Aorta (tissue), 5 donors: ENCODE measurements at places on chromosomes 5 and 9.

DNA sequence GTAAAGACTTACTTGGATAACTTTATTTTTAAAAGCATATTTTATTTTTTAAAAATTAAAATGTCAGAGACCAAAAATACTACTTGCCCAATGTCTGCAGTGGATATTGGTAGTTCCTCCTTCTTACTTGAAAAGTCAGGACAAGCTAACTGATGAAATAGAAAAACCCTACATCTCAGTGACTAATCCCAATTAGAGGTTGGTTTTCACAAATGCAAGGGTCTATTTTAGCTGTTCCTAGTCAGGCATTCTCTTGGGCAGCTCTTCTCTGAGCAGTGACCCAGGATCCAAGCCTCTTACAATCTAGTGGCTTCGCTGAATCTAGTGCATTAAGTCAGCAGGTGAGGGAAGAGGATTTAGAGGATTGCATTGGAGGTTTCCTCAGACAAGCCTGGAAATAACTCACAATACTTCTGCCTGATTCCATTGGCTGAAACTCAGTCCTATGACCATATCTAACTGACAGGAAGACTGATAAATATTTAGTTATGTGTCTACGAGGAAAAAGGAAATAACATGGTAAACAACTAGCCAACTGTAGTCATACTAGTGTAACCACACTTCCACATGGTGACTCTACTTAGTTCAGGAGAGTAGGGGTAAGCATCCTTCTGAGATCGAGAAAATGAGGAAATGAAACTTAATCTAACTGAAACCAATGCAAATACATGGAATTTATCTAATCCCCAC lies 34.2 kb upstream of the MIER3 start:
- no peak for DNase-seq
- no peaks in the 10 kb centered on the region for H3K36me3 ChIP-seq
- H3K4me1 ChIP-seq: no peaks in the 10 kb centered on the region
- H3K27me3 ChIP-seq: no peaks in the 10 kb centered on the region

DNA sequence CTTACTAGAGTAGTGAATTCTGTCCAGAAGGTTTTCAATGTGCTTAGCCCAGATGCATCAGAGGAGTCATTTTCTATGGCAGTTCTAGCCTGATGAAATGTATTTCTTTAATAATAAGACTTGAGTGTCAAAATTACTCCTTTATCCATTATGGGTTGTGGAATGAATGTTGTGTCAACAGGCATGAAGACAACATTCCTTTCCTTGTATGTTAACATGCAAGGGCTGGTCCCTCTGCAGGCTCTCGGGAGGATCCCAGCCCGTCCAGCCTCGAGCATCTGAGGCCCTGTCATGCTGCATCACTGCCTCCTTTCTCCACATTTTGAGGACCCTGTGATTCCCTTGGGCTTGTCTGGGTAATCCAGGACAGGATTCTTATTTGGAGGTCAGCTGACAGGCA lies 42.9 kb upstream of the FAM120AOS start:
- H3K36me3 ChIP-seq: peaks cover 9% of the 10 kb centered on the region
- H3K27ac ChIP-seq: no peak overlapping the region
- no peak overlapping the region for H3K4me3 ChIP-seq
- H3K4me1 ChIP-seq: no peaks in the 10 kb centered on the region
- no peaks in the 10 kb centered on the region for H3K27me3 ChIP-seq

- peaks cover 1% of the 10 kb centered on the region for H3K36me3 ChIP-seq
- DNase-seq: no peak
- H3K27me3 ChIP-seq: no peaks in the 10 kb centered on the region
- peak overlapping the region; percentile 95 for H3K27ac ChIP-seq
Observed at GRCh38 chr9:131610231-131610761, 65.0 kb downstream of the PRRT1B start.

DNA sequence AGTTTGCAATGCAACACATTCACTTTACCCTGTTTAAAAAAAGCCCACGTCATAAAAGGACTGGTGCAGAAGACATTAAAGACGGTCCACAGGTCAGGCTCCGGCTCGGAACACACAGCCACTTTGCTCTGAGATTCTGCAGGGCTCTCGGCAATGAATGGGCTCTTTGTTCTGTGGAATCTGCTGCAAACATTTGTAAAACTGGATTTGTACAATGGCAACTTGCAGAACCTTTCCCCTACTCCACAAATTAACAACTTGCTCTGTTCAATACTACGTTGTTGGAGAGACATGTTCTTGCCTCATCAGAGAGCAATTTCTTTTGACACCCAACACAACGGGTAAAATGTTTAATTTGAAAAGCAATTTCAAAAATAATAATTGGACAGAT lies 13.0 kb upstream of the NR5A1 start:
- no peaks in the 10 kb centered on the region for H3K27me3 ChIP-seq
- no peak for DNase-seq
- no peak overlapping the region for H3K27ac ChIP-seq
- no peak overlapping the region for H3K4me3 ChIP-seq
